Activated B cell treated with CpG ODN at 0.5 μM for 24 hours (primary cell): ENCODE measurements at places on chromosomes 11 and 22.
A peak's percentile ranks its signal among the peaks of the same experiment; 100 is the strongest.

GRCh38 chr11:33448461-33449130 is 191.4 kb downstream of the HIPK3 start:
- DNase-seq: no peak

DNA sequence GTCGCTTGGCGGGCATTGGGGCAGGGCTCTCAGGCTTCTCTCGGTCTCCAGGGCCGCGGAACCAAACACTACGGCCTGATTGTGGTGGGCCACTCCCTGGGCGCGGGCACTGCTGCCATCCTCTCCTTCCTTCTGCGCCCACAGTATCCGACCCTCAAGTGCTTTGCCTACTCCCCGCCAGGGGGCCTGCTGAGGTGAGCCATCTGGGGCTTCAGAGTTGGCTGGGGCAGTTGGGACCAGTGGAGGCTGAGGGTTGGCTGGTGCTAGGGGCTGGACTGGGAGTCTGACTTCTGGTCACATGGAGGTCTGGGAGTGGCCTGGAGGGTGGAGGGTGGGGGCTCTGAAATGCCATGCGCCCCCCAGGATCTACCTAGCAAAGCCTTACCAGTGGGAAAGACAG is 15.3 kb upstream of the MYRF start:
- no peak for DNase-seq

DNA sequence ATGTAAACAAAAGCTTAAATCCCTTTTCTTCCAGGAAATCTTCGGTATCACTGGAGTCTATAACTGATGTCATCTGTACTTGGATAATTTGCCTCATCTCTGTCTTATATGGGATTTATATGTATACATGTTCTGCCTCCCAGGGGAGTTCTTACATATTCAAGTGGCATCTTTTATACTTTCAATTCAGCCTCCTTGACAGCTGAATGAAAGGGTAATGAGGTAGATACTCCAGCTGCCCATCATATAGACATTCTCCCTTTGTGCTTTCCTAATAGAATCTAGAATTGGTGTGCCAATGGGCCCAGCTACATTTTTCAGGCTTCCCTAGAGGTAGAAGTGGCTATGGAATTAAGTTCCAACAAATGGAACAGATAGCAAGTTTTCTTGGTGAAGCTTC is 223.8 kb downstream of the LRRC4C start:
- DNase-seq: no peak

DNA sequence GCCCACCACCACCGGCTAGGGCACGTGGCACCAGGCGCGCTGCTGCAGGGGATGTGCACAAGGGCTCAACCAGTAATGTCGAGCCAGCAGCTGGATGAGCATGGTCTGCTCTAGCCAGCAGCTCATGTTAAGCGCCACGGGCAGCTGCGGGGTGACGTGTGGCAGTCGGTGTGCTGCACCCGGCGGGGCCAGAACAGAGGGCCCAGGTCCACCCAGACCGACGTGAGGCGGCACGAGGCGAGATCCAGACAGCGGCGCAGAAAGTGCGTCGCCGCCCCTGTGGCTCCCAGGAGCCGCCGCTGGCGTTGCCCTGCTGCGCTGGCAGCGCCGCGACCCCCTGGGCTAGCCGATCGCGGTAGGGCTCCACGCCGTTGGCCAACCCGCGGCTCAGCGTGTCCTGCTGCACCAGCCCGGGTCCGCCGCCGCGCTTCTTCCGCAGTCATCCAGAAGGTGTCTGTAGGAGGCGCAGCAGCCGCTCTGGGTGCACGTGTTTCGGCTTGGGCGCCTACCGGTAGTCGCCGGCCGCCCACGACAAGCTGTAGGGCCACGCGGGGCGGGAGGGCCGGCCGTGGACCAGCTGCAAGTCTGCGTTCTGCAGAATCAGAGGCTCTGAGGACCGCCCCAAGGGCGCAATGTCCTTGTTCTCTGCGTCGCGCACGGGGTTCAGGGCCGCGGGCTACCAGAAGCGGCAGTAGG is 4.6 kb upstream of the GALR3 start:
- DNase-seq: peak; percentile 59

GRCh38 chr22:27768027-27768653 is 33.4 kb downstream of the MN1 start:
- DNase-seq: no peak

DNA sequence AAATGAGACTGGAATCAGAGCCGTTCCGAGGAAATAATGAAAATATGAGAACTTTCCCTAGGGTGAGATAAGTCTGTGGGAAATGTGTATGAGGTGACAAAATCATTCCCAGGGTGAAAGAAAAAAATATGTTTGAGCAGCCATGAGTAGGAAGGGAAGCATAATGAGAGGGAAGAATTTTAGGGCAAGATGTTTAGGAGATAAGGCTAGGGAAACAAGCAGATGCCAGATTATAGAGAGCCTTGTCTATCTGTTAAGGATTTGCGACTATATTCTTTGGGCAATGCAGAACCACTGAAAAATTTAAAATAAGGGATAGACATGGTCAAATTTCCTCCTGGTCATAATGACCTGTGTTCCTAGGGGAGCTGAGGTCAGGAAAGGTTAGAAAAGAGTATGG is 54.4 kb downstream of the STIM1 start:
- DNase-seq: no peak

- no peak for DNase-seq
Measured at GRCh38 chr11:62411524-62411923, 7.3 kb upstream of the SCGB1A1 start.

DNA sequence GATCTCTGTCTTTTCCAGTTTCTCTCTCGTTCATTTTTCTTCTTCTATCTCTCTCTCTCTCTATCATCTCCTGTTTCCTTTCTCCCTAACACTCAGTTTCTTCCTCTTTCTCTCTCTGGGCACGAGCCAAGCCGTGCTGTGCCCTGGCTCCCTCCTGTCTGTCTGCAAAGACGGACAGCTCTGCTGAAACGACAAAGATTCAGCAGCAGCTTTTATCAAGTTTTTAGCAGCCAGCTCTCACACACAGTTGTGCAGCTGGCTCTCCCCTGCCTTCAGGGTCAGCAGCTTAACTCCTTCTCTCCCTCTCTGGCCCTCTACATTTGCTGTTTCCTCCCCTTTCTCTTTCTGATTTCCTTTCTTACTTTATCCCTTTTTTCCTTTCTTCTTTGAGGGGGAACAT is 352.0 kb upstream of the MPPED2 start:
- DNase-seq: no peak

DNA sequence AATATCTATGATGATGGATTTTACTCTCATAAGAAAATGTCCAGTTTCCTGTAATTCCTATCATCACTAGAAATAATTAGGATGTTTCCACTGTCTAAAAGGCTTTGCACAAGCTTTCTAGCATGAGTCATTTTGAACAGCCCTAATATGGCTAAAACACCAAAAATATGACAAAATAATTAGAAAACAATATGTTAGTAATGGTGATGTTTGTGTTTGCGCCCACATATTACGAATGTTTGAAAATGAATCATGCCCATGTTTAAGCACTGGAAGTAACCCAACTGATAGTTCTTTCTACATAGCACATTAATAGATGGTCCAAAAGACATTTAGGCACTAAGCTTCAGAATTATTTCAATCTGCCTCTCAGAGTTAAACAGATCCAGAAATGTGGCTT is 96.0 kb downstream of the TRPC6 start:
- DNase-seq: no peak
